ENCODE measurements at places on chromosomes 6 and 20. TPM values are rescaled to one million over a fixed set of nuclear protein-coding genes. Genes with fewer than 3 reads are reported as not detected.

Gene PI3
- total RNA-seq, result not detected

Gene SMOC2
- total RNA-seq, result not detected

Gene ZNF334
- 0.26 TPM for total RNA-seq

GRCh38 chr20:45230631-45231030, 9.5 kb downstream of the SEMG2 start:
- no peak for DNase-seq

GRCh38 chr6:150696190-150696589, 96.5 kb downstream of the PLEKHG1 start:
- no peak for DNase-seq

DNA sequence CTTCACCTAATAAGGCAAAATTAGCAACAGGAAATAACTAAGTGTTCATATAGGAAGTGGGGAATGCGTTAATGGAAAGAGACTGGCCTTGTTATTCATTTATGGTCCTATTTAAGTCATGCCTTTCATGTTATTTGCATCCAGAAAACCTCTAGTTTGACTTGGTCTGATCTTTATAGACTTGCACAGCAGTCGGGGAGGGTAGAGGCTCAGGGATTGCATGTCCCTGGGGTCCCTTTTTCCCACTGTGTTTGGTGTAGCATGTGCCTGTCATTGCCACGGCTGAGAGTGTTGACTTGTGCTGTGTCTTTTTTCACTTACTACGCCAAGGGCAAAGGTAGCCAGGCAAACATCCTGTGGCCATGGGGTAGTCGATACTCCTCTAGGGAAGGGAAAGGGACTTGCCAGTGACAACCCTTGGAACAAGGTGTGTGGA, 105.4 kb upstream of the RIN2 start:
- no peak for DNase-seq

GRCh38 chr6:165950316-165950715, 217.3 kb downstream of the TBXT start:
- no peak for DNase-seq

Data from T-cell (primary cell).